Suprapubic skin (tissue), 4 donors: ENCODE measurements at places on chromosomes 7 and 10.
A peak's percentile ranks its signal among the peaks of the same experiment; 100 is the strongest.

GRCh38 chr7:116290740-116291139 lies 80.4 kb downstream of the TES start:
- no peak overlapping the region for H3K27ac ChIP-seq
- no peak for DNase-seq
- H3K4me1 ChIP-seq, result no peaks in the 10 kb centered on the region
- no peak overlapping the region for H3K4me3 ChIP-seq

GRCh38 chr7:119374436-119374835 lies 898.5 kb upstream of the KCND2 start:
- H3K4me1 ChIP-seq, result no peaks in the 10 kb centered on the region
- H3K27ac ChIP-seq, result no peak overlapping the region
- no peaks in the 10 kb centered on the region for H3K27me3 ChIP-seq
- no peaks in the 10 kb centered on the region for H3K36me3 ChIP-seq
- H3K4me3 ChIP-seq, result no peak overlapping the region
- DNase-seq, result no peak

- H3K27ac ChIP-seq, result no peak overlapping the region
- DNase-seq, result peak; percentile 68
- H3K27me3 ChIP-seq, result no peaks in the 10 kb centered on the region
- H3K4me3 ChIP-seq, result peak overlapping the region; percentile 35
- H3K4me1 ChIP-seq, result no peaks in the 10 kb centered on the region
These were observed 327.5 kb upstream of the PLXDC2 start for GRCh38 chr10:19488592-19489280.

DNA sequence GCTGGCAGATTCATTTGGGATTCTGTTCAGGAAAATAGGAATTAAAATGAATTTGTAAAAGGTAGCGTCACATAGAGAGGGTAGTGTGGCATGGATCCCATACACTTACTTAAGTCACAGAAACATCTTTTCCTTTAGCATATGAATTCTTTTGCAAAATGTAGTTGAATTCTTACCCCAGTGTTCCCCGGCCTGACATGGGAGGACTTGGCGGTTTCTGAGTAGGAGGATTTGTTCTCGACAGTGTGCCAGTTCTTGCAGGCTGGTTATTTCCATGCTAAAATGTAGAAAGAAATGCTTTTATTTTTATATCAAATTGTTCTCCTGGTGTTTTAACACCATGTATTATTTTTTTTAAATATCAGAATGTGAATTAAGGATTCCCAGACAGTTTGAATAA lies 72.6 kb downstream of the PDSS1 start:
- no peak overlapping the region for H3K27ac ChIP-seq
- H3K27me3 ChIP-seq, result no peaks in the 10 kb centered on the region
- H3K4me1 ChIP-seq, result no peaks in the 10 kb centered on the region
- peaks cover 11% of the 10 kb centered on the region for H3K36me3 ChIP-seq
- H3K4me3 ChIP-seq, result no peak overlapping the region

- H3K27ac ChIP-seq, result no peak overlapping the region
- H3K4me3 ChIP-seq, result no peak overlapping the region
- no peak for DNase-seq
- no peaks in the 10 kb centered on the region for H3K4me1 ChIP-seq
- H3K36me3 ChIP-seq, result no peaks in the 10 kb centered on the region
- no peaks in the 10 kb centered on the region for H3K27me3 ChIP-seq
These were observed 236.2 kb downstream of the DNAJB9 start for GRCh38 chr7:108805808-108806397.

DNA sequence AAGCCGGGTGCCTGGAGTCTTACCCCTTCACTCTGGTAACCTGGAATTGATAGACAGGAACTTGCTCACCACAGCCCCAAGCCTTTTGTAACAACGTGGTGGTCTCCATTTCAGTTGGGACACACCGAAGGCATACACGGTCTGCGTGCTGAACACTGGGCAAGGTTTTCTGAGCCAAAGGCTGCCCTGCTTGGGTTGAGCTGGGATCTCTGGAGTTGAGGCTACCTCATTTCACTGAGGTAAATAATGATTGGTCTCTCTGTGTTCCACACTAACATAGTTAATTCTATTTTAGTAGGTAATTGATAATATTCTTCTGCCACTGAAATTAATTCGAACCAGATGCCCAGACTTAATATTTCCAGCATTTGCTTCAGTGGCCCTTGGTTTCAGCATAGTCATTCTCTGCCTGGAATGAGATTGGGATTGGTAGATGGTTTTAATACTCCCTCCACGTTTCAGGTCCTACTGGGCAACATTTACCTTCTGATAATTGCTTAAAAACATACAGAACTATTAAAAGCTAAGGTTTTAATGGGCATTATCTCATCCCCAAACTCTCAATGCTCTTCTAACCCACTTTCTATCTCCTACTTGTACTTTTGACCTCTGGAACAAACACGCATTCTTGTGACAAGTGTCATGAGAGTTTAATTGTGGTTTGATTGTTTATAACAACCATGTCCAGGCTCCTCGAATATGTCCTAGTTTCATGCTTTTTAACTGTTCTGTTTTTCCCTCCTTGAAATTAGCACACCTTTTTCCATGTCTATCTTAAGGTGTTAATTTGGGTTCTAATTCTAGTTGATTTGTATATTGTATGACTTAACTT lies 202.3 kb upstream of the KLF6 start:
- no peaks in the 10 kb centered on the region for H3K27me3 ChIP-seq
- peaks cover 6% of the 10 kb centered on the region for H3K4me1 ChIP-seq
- no peak overlapping the region for H3K4me3 ChIP-seq
- H3K36me3 ChIP-seq, result no peaks in the 10 kb centered on the region
- no peak overlapping the region for H3K27ac ChIP-seq
- DNase-seq, result no peak

GRCh38 chr7:94591176-94591575 lies 64.8 kb downstream of the SGCE start:
- H3K27me3 ChIP-seq, result no peaks in the 10 kb centered on the region
- no peaks in the 10 kb centered on the region for H3K36me3 ChIP-seq
- no peak for DNase-seq
- no peaks in the 10 kb centered on the region for H3K4me1 ChIP-seq
- no peak overlapping the region for H3K27ac ChIP-seq
- H3K4me3 ChIP-seq, result no peak overlapping the region

DNA sequence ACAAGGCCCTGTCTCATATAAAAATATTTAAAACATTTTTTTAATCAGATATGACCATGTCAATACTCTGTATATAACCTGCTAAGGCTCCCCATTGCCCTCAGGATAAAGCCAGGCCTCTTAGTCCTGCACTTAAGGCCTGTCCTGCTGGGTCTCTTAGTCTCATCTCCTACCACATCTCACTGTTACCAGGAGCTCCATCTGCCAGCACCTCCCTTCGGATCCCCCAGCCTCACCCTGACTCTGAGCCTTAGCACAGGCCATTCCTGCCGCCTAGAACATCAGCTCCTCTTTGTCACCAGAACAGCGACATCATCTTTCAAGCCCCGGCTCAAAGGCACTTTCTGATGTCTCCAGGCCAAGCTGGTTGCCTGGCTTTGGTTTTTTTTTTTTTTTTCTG lies 25.7 kb upstream of the GTF2IRD1 start:
- no peaks in the 10 kb centered on the region for H3K27me3 ChIP-seq
- no peaks in the 10 kb centered on the region for H3K36me3 ChIP-seq
- no peak overlapping the region for H3K27ac ChIP-seq
- DNase-seq, result no peak
- no peak overlapping the region for H3K4me3 ChIP-seq
